ENCODE measurements at places on chromosomes 7 and 10. TPM values are rescaled to one million over a fixed set of nuclear protein-coding genes. Genes with fewer than 3 reads are reported as not detected.

DNA sequence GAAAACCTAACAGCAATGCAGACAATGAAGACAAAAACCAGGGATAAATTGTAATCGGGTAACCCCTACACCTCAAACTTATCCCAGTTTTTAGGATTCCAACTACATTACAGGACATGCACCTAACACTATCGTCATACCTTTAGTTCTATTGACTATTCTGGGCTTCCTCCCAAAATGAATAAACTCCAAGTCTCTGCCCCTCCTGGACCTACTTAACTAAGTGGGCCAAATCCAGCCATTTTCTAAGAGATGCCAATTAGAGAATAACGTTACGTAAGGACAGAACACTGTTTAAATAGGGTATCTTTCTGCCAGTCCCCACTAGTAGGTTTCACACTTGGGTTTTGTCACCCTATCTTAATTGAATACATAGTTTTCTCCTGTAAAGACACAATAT, 253.1 kb upstream of the MKLN1 start:
- DNase-seq: no peak

The PON3 gene
- not detected for total RNA-seq

The RNLS gene
- 0.22 TPM for total RNA-seq

GRCh38 chr10:31135171-31135570, 103.5 kb upstream of the ZNF438 start:
- DNase-seq: no peak

DNA sequence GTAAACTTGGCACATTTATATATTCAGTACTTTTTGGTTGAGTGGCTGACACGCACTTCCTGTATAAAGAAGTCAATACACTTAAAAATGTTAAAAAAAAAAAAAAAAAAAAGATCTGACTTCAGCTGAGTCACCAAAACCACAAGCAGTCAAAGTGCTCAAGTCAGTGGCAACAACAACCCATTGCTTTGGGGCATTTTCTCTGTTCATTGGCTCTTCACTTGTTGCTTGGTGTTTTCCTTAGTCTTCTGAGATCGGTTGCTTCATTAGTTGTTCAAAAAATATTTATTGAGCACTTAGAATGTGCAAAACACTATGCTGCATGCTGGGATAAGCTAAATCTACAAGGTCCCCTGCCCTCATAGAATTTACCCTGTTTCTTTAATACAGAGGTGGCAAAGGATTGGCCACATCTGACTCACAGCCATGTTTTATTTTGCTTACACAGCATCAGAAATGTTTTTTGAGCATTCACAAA, 63.7 kb downstream of the ZNRF2 start:
- peak; percentile 16 for DNase-seq

The NSUN6 gene
- total RNA-seq: 15.8 TPM

The HSPA12A gene
- 0.29 TPM for total RNA-seq

GRCh38 chr10:108443636-108444035, 1279.1 kb upstream of the SORCS1 start:
- no peak for DNase-seq

DNA sequence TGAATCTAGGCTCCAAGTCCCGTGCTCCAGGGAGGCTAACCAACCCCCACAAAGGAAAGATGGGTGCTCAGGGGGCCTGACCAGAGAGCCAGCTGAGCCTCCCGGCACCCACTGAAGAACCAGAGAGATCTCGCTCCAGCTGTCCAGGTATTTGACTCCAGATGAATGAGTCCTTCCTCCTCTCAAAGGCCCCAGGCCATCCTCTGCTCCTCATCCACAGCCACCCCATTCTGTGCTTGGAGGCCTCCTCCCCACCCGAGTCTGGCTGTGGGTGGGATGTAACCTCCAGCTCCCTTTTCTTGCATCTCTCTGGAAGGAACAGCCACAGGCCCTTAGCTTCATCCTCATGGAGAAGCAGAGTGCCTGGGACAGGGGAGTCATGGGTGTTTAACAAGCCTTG, 44.6 kb downstream of the VSTM4 start:
- no peak for DNase-seq

All from K562 (cell line).